Fibroblast of pulmonary artery (primary cell): ENCODE measurements at places on chromosomes 13 and 19.

DNA sequence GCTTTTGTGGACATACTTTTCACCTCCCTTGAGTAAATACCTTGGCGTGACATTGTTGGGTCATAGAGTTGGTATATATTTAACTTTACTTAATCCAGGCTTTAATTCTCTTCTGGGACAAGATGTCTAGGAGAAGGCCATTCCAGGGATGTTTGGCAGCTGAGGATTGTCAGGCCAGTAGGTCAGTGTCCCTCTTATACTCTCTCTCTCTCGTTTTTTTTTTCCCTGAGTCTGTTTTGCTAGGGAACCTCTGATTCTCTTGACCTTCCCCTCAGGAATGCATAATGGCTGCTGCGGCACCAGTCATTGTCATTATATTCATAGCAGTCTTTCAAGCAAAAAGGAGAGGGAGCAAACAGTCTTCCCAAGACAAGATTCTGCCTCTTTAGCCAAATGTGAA is 48.8 kb downstream of the BICRA start:
- DNase-seq = no peak

- peak; percentile 25 for DNase-seq
These were observed at the start of gene FOXA3 for GRCh38 chr19:45863840-45864628. Gene FOXA3 (plus strand): TSS chr19:45864326. CDS start chr19:45864457, 131 bp downstream.

DNA sequence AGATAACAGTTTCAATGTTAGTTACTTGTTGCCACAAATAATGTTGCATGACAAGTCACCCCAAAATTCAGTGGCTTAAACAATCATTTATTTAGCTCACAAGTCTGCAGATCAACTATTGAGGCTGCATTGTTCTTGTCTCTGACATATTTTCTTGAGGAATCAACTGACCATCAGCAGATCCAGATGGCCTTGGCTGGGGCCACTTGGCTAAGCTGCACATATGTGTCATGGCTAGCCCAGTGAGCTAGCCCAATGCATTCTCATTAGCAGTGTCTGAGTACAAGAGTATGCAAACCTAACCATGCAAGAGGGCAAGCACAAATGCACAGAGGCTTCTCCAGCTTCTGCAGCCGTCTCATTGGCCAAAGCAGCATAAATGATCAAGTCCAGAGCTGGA is 180.4 kb downstream of the DNAJC15 start:
- no peak for DNase-seq

DNA sequence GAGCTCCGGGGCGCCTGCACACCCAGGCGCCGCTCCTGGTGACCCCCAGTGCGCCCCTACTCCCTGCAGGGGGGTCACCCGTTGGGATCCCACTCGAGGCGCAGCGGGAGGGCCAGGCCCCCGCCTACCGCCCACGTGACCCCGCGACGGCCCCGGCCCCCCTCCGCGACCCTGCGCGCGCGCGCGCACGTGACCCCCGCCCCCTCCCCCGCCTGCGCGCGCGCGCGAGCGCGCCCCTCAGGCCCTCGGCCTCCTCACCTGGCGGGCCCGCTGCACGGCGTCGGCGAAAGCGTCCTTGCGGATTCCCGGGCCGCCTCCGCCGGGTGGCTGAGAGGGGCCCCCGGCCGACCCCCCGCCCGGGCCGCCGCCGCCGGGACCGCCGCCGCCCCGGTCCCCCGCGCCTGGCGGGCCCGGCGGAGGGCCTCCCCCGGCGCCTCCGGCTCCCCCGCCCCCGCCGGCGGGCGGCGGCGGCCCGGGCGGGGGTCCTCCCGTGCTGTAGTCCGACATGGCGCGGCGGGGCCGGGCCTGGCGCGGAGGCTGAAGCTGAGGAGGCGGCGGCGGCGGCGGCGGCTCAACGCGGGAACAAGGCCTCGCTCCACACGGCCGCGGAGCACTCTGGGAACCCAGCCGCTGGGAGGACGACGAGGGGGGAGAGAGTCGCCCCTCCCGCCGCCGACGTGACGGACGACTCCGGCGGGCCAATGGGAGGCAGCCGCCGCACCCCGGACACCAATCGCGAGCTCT is at the start of gene KHSRP:
Gene KHSRP, minus strand, starts transcription at position 617 of the 744 bp plus-strand sequence. Its CDS starts 110 bp downstream, at position 507.
- no peak for DNase-seq

- DNase-seq = peak; percentile 58
These were observed 55.6 kb upstream of the ALOX5AP start for GRCh38 chr13:30679483-30680330.

DNA sequence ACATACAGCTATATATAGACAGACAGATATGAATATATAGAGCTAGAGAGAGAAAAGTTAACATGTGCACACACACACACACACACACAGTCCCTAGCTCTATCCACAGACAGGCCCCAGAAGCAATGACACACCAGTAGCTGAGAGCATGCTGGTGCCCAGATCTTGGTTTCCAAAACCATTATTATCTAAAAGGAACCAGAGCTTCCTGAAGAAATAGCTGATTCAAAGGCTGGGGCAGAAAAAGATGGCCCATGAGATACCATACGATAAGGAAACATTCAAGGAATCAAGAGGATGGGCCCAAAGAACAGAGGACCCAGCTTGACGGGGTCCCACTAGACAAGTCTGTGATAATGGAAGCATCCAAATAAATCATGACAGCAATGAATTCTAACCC is 53.4 kb downstream of the ABCC4 start:
- no peak for DNase-seq

GRCh38 chr13:84536906-84537305 is 654.6 kb upstream of the SLITRK1 start:
- no peak for DNase-seq

GRCh38 chr19:38648769-38649304 is 1.4 kb downstream of the ACTN4 start:
- no peak for DNase-seq

- peak; percentile 55 for DNase-seq
These were observed 57.4 kb upstream of the UBE2L5 start for GRCh38 chr13:30364876-30365275.

DNA sequence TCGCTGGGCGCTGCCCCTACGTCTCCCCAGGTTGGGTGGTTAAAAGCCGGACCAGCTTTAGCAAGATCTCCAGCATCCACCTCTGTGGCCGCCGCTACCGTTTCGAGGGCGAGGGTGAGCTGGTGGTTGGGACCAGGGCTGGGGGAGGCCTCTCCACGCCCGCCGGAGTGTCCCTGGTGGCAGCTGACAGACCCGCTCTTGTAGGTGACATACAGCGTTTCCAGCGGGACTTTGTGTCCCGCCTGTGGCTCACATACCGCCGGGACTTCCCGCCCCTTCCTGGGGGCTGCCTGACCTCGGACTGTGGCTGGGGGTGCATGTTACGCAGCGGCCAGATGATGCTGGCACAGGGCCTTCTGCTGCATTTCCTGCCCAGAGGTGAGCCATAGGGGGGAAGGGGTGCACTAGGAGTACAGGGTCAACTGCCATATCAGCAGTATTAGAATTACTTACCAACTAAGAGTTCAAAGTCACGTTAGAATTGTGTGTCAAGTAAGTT is 1.1 kb downstream of the ATG4D start:
- DNase-seq = no peak

- DNase-seq = peak; percentile 56
These were observed at the start of gene NFIX for GRCh38 chr19:12994701-12995595. Gene NFIX (plus strand): TSS chr19:12995475. CDS start chr19:12995838, 363 bp downstream.

DNA sequence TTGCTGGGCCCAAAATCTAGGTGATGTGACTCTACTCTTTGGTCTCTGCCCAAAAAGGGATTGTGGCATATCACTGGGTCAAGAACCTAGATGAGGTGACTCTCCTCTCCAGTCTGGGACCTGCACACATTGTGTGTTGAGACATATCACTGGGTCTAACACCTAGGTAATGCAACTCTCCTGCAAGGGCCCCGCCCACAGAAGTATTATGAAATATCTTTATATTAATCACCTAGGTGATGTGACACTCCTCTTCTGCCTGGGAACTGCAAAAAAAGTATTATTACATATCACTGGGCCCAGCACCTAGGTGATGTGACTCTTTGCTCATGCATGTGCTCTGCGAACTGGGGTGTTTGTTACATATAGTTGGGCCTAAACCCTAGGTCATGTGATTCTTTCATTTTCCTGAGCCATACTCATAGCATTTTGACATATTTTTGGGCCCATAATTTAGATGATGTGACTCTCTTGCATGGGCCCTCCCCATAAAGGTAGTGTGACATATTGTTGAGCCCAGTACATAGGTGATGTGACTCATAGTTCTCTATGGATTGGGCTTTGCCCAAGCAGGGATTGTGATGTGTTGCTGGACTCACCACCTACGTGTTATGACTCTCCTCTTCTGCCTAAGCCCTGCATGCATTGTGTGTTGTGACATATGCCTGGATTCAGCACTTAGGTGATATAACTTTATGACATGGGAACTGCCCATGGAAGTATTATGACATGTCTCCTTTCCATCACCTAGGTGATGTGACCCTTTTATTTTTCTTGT is 11.2 kb upstream of the ZNF681 start:
- DNase-seq = no peak

GRCh38 chr19:40690050-40690692 is at the start of gene NUMBL:
Gene NUMBL (minus strand): TSS chr19:40690651. CDS start chr19:40690483, 168 bp downstream.
- DNase-seq = no peak

DNA sequence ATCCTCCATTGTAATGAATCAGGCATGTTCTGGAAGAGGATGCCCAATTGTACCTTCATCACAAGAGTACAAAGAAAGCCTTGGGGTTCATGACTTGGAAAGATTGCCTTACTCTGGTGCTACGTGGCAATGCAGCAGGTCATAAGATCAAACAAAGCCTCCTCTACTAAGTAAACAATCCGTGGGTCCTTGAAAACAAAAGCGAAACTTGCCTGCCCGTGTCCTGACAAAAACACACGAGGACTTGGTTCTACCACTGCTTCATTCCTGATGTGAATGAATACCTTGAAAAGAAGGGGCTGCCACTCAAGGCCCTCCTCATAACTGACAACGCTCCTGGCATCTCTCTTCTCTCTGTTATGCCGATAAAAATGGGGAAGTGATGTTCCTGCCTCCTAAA is 18.9 kb downstream of the ZNF563 start:
- DNase-seq = no peak

GRCh38 chr19:38662537-38663155 is 15.2 kb downstream of the ACTN4 start:
- no peak for DNase-seq

- no peak for DNase-seq
These were observed 26.2 kb downstream of the WASF3 start for GRCh38 chr13:26583662-26584061.
